ENCODE measurements at places on chromosomes 12 and 14. TPM values are rescaled to one million over a fixed set of nuclear protein-coding genes. Genes with fewer than 3 reads are reported as not detected.

DNA sequence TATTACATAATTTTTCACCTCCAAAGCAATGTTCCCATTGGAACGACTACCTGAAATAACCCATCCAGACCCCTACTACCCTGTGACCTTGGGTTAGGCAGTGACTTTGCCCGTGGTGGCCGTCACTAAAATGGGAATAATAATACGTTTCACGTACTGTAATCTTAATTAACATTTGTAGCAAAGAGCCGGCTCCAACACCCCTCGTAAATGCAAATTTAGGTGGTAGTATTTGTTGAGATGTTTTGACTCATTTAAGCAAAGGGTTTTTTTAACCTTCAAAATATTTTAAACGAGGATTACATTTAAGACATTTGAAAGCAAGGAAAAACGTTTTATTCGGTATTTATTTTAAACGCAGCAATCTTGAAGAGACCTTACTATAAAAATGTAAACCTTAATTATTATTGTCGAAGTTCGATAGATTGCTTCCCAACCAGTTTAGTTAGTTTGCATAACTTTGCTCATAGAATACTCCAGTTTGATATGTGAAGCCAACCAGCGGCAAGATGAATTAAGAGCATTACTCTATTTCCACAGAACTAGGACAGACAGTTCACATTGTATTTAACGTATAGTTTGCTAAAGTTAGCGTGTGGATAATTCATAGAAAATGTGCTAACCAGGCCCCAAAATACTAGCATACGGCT lies 1.4 kb upstream of the ARID2 start:
- no peaks in the 10 kb centered on the region for H3K27me3 ChIP-seq
- H3K4me1 ChIP-seq: peaks cover 13% of the 10 kb centered on the region
- peak; percentile 42 for DNase-seq
- H3K36me3 ChIP-seq: peaks cover 21% of the 10 kb centered on the region

- no peaks in the 10 kb centered on the region for H3K36me3 ChIP-seq
- no peak overlapping the region for H3K27ac ChIP-seq
- no peak for DNase-seq
Measured at GRCh38 chr12:128613837-128614590, 209.7 kb downstream of the SLC15A4 start.

- DNase-seq: no peak
- H3K4me1 ChIP-seq: no peaks in the 10 kb centered on the region
- no peak overlapping the region for H3K4me3 ChIP-seq
- no peaks in the 10 kb centered on the region for H3K36me3 ChIP-seq
Measured at GRCh38 chr12:41264281-41264680, 76.2 kb downstream of the PDZRN4 start.

GRCh38 chr12:9872162-9872561 lies 3.0 kb upstream of the CLEC2B start:
- no peaks in the 10 kb centered on the region for H3K36me3 ChIP-seq
- no peak overlapping the region for H3K27ac ChIP-seq
- no peak overlapping the region for H3K4me3 ChIP-seq
- DNase-seq: no peak

GRCh38 chr12:28961948-28962384 lies 187.1 kb upstream of the FAR2 start:
- no peak overlapping the region for H3K27ac ChIP-seq
- no peak overlapping the region for H3K4me3 ChIP-seq
- DNase-seq: no peak

AACS gene
- total RNA-seq: 16.6 TPM

KRT6A gene
- total RNA-seq: not detected

CCDC38 gene
- total RNA-seq: 0.21 TPM

SMCO3 gene
- total RNA-seq: not detected

GALNT4 gene
- 3.0 TPM for total RNA-seq
